ENCODE measurements at places on chromosomes 1 and 21.

- DNase-seq: no peak
Observed at GRCh38 chr1:99705385-99705784, 59.5 kb downstream of the PALMD start.

GRCh38 chr1:59856725-59857338 is 42.1 kb downstream of the HOOK1 start:
- no peak for DNase-seq

GRCh38 chr21:30240661-30241060 is 24.8 kb upstream of the CLDN8 start:
- no peak for DNase-seq

DNA sequence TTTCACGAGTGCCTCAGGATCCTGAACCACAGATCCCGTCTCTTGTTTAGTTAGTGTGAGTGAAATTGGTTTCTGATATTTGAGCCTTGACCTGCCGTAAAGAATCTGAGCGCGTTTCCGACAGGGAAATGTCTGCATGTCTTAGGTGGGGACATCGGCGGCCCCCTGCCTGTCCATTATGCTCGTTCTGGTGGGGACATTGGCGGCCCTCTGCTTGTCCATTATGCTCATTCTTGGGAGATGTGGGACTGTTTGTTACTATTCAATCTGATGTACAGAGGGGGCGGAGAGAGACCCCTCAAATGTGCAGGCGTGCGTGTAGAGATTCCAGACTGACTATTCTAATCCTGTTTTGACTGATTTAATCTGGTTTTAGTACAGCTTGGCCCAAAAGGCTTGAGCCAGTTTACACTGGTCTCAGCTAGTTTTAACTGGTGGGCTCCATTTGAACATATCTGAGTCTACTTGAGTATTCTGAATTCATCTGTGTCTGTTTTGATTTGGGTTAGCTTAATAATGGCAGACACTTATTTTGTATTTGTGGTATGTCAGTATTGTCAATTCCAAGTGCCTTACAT is 6.6 kb upstream of the TINAGL1 start:
- no peak for DNase-seq

- no peak for DNase-seq
Observed at GRCh38 chr1:155003766-155004351, 1.3 kb downstream of the ZBTB7B start.

GRCh38 chr21:34560609-34561008 is 48.6 kb upstream of the KCNE1 start:
- DNase-seq: no peak

DNA sequence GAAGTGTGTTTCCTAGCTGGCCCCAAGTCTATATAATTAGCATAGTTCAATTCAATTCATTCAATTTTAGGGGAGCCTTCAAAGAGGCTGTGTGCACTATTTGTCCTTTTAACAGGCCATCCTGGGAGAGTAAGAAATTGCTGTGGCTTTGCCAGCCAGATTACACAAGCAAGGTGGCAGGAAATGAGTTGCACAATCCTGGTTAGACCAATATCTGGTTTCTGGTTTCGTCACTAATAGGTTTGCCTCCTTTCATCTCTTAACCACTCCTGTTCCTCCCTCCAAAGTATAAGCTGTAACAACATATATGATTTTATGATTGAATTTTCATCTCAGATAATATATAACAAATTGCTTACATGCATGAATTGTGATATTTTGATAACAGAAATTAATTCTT is 84.1 kb upstream of the NEGR1 start:
- DNase-seq: no peak

DNA sequence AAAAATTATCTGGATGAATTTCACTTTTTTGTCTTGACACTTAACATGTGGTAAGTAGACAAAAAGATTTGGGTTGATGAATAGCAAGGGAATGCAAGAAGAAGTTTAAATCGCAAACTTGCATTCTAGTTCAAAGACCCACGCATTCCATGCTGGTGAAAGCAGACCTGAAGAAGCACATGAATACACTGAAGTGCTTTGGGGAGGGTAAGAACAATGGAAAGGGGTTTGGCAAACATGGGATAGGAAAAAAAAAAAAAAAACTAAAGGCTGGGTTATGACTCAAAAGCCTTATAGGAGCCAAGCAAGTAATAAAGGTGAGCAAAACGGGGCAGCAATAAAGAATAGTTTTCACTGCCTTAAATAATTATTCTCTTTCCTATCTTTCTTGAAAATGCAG is 450.2 kb downstream of the LMO4 start:
- DNase-seq: no peak

DNA sequence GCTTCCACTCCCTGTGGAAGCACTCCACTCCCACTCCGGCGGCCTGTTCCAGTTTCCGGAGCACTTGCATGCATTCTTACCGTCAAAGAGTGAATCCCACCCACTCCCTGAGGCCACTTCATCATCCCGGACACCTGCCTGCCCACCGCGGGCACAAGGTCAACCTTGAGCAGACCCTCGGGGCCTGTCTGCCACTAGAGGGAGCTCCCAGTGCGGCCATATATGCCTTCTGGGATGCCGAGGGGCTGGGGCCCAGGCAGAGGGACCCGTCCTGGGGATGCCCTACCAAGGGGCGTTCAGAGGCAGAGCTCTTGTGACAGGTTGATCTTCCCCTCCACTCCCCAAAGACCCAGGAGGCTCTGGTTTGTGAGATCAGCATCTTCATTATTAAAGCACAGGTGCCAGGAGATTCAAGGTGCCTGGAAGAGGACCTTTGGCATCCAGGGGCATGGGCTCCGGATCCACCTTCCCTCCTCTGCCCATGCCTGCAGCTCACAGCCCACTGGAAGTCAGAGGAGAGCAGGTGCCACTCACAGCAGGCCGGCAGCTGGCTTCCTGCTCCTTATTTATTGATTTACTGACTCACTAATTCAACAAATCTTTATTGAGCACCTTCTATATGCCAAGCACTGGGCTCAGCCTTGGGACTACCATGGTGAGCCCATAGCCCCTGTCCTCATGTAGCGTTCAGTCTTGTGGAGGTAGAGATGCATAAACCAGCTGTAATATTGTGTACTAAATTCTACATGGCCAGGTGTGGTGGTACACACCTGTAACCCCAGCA is 47.3 kb downstream of the UBIAD1 start:
- DNase-seq: no peak

- DNase-seq: no peak
Observed at GRCh38 chr21:45253633-45254459, 33.8 kb downstream of the POFUT2 start.

GRCh38 chr1:119327450-119328155 is 41.0 kb upstream of the HAO2 start:
- no peak for DNase-seq

- DNase-seq: no peak
Observed at GRCh38 chr1:112083487-112083886, 94.0 kb upstream of the KCND3 start.

- DNase-seq: no peak
Observed at GRCh38 chr21:45629046-45629981, 14.2 kb upstream of the PCBP3 start.

DNA sequence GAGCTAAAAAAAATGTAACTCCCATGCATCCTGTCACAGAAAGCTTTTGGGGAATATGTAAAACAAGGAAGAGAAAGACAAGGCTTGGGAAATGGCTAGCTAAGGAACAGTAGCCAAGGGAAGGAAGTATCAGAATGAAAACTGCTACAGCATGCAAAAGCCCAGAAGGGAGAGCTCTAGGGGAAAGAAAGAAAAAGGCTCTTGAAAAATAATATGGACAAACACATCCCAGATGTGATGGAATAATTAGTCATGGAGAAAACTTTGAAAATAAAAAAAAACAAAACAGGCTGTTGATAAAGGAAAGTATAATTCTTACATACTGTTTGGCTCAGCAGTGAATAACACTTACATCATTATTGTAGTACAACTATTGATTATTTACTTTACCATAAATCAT is 47.9 kb upstream of the VCAM1 start:
- DNase-seq: no peak

GRCh38 chr1:172163498-172164215 is 256.8 kb upstream of the C1orf105 start:
- DNase-seq: no peak

- DNase-seq: no peak
Observed at GRCh38 chr1:237007147-237007881, 3.1 kb upstream of the MT1HL1 start.

GRCh38 chr1:192817246-192817645 is 8.4 kb downstream of the RGS2 start:
- DNase-seq: no peak

DNA sequence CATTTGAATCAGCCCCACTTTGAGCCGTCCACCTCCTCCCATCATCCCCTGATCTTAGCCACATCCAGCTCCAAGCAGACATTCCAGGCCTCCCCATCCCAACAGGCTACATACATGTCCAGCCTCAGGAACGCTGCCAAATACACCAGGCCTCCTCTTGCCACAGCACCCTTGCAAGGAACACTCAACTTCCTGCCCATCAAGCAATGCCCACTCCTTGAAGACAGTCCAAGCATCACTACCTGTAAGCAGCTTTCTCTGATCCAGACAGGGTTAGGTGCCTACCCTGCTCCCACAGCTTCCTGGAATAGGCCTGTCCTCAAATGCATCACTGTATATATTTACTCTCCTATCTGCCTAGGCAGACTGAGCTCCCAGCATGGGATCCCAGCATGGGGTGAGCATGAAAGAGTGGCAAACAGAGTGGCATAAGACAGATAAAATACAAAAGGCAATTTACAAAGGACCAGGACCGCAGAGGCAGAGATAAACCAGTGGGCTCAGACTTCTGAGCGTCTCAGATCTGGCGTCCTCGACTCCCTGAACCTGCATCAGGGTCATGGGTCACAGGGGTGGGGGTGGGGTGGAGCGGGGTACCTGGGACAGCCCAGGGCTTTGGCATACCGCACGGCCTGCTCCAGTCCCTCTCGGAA is 816 bp downstream of the HYI start:
- DNase-seq: no peak

- no peak for DNase-seq
Observed at GRCh38 chr1:44154049-44154448, 12.6 kb upstream of the KLF18 start.

GRCh38 chr1:4053774-4054173 is 153.7 kb upstream of the C1orf174 start:
- DNase-seq: no peak

- DNase-seq: no peak
Observed at GRCh38 chr1:198798923-198799386, 160.1 kb downstream of the PTPRC start.

GRCh38 chr1:207963427-207964194 is 52.7 kb upstream of the CD34 start:
- peak; percentile 75 for DNase-seq

DNA sequence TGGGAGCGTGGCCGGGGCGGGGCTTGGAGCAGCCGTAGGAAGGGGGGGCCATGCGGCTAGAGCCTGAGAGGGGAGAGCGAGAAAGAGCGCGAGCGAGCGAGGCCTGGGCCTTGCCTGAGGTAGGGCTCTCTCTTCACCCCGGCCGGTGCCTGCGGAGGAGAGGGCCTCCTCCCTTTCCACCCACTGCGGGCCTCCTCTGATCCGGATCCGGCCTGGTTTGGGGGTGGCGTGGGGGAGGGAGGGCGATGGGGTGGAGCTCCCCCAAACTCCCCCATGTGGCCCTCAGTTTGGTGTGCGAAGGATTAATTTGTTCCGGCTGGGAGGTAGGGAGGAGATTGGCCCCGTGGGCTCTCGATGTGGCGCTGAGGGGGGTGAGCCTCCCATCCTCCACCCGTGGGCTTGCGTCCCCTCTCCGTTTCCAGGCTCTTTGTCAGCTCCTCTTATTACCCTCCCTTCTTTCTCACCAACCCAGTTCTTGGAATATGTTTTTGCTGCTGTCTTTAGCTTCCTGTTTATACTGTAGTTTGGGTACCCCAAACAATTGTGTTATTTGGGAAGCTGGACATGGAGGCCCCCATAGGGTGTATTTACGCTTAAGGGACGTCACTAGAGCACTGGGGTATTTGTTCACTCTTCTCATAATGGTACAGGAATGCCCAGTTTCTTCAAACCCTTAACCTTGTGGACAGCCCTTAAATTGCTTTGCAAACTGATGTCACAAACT is 685 bp downstream of the UBAP2L start:
- DNase-seq: no peak

DNA sequence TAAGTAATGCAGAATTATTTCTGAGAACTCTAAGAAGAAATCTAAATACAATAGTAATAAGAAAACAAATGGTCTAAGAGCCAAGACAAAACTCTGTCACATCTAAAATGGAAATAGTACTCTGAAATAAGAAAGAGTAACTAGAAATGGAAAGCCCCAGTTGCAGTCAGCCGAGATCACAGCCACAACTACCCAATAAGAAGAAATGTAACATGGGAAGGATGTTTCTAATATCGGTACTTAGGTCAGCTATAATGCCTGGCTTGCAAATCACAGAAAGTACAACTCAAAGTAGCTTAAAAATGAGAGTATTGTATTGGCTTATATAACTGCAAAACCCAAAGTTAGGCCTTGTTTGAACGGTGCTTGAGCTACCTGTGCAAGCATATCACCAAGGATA is 58.6 kb upstream of the USP25 start:
- no peak for DNase-seq

DNA sequence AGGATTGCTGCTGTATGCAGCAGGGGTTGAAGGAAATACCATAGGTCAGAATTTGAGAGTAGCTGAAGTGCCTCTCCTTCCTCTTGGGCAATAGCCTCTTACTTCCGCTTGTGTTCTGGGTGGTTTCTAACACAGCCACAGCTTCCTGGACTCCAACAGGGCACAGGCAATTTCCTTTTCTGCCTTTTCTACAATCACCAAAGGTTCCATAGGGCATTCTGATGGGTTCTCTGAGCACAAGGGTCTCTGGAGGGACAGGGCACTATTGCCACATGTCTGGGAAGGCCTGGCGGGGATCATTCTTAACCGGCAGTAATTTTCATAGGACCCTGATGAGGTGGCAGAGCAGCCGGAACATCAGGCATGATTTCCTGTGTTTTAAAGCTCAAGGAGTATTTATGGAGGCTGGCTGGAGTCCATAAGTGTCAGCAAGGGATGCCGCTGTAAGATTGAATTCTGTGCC is 5.5 kb upstream of the AGTRAP start:
- no peak for DNase-seq

DNA sequence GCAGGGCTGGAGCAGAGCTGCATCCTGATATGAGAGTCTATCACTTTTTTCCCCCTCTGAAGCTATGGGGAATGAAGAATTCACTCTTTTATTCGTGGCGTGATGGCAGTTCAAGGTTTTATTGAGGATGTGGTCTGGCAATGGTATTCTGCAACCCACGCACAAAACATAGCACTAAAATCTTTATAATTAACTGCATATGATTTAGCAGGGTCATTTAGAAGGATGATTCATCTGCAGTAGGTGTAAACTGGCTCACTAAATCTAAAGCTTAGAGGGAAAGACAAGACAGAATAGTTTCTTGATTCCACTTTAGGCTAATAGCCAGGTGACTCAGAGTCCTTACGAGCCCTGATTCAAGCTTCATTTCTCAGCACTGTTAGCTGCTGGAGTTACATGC is 25.0 kb upstream of the CHRM3 start:
- DNase-seq: no peak

GRCh38 chr1:87806379-87807094 is 477.9 kb downstream of the LMO4 start:
- no peak for DNase-seq
